Kidney glomerular epithelial cell (primary cell): ENCODE measurements at places on chromosomes 4 and X.

DNA sequence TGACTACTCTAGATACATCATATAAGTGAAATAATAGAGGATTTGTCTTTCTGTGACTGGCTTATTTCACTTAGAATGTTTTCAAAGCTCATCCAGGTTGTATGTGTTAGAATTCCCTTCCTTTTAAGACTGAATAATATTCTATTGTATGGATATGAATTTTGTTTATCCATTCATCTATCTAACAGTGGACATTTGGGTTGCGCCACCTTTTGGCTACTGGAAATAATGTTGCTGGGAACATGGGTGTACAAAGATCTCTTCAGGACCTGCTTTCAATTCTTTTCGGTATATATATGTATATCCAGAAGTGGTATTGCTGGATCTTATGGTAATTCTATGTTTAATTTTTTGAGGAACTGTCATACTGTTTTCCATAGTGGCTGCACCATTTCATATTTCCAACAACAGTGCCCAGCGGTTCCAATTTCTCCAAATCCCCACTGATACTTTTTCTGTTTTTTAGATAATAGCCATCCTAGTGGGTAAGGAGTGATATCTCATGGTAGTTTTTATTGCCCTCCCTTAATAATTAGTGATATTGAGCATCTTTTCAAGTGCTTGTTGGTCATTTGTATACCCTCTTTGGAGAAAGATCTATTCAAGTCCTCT lies 3.4 kb upstream of the SCD5 start:
- no peak for DNase-seq

DNA sequence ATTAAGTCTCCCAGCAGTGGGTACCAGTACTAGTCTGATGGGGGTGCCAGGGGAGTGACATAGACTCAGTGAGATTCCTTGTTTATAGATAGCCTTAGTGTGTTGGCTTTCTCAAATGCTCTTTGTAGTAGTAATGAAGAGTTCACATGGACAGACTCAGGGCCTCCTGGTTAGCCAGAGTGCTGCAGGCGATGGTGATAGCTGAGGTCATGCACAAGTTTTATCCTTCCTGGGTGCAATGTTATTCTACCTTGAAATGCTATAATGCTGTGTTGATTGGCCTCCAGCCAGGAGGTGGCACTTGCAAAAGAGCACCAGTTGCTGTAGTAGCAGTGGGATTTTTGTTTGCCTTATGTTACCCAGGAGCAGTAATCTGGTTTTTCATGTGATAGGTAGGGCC lies 35.5 kb upstream of the ADH4 start:
- DNase-seq: no peak

- no peak for DNase-seq
Measured at GRCh38 chr4:158819942-158820786, 51.3 kb downstream of the FNIP2 start.

GRCh38 chrX:51163730-51164129 lies 168.9 kb upstream of the NUDT10 start:
- DNase-seq: no peak

- DNase-seq: no peak
Measured at GRCh38 chr4:88646528-88647280, 50.9 kb downstream of the NAP1L5 start.

DNA sequence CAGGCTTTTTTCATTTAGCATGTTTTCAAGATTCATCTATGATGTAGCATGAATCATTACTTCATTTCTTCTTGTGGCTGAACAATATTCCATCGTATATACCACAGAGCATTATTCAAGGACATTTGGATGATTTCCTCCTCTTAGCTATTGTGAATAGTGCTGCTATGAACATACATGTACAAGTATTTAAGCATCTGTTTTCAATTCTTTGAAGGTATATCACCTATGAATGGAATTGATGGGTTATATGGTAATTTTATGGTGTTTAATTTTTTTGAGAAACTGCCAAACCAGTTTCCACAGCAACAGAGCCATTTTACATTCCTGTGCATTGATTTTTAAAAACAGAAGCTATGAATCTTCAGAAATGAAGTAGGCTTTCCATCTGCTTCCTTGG lies 36.1 kb upstream of the WDR19 start:
- no peak for DNase-seq
